ENCODE measurements at places on chromosomes 13 and 19.

GRCh38 chr19:10544242-10544752 lies 593 bp downstream of the ATG4D start:
- DNase-seq: peak; percentile 36

DNA sequence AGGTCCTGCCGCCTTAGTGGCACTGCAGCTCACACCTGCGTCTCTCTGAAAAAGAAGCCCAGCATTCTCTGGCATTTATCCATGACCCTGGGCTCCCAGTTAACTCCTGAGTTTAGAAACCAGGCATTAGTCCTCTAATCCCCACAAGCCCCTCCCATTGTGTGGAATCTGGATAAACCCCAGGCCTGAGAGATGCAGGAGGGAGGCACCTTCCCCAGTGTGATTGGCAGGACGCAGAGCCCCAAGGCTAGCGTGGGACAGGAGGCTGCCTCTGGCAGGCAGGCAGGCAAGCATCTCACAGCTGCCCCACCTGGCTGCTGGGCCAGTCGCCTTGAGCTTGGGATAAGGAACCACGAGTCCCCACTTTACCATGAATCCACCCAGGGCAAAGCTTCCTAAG lies 11.0 kb upstream of the SERPINE3 start:
- no peak for DNase-seq

- DNase-seq: no peak
Observed at GRCh38 chr13:112105892-112106291, 38.9 kb downstream of the SOX1 start.

GRCh38 chr19:58500242-58500641 lies 11.6 kb downstream of the SLC27A5 start:
- no peak for DNase-seq

GRCh38 chr13:36884235-36884634 lies 35.8 kb downstream of the SMAD9 start:
- no peak for DNase-seq

- DNase-seq: no peak
Observed at GRCh38 chr13:113422807-113423519, 30.3 kb downstream of the ADPRHL1 start.

GRCh38 chr19:39319892-39320248 lies 793 bp downstream of the LRFN1 start:
- no peak for DNase-seq

- no peak for DNase-seq
Observed at GRCh38 chr13:73065665-73066340, 7.0 kb downstream of the KLF5 start.

DNA sequence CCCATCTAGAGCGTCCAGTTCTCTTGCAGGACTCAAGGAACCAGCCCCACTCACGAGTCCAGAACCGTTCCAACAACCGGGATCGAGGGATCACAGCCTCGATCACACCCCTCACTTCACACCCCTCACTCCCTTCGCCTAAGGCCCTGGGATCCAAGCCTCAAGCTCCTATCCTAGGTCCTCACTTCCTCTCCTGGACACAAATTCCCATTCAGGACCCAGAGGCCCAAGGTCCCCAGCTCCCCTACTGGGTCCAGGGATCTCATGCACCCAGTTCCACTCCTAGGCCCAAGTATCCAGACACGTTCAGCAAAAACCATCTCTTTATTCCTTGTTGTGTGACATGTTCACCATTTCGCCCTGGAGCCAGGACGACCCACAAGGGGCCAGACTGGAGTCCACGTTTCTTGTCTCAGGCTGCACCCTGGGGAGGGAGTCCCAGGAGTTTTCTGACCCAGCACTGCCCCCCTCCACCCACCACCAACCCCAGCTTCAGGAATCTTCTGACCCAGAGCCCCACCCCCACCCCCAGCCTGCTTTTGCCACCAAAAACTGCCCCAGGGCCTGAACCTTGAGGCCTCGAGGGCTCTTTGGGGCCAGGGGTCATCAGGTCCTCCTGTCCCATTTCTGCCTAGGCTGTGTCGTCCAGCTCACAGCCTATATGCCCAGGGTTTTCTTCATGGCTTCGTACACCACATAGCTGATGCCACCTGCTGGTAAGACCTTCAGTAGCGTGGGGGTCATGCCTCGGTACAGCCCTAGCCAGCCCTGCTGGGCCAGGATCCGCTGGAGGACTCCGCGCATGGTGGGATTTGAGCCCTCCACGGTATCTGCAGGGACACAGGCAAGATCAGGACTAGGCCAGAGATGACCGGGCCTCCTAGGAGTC lies 1.4 kb upstream of the KHSRP start:
- no peak for DNase-seq

- DNase-seq: peak; percentile 67
Observed at GRCh38 chr19:41641879-41642485, 15.1 kb upstream of the CEACAM4 start.

GRCh38 chr13:33610438-33611120 lies 207.4 kb upstream of the RFC3 start:
- DNase-seq: peak; percentile 78

GRCh38 chr13:32642316-32642715 lies 56.1 kb downstream of the PDS5B start:
- no peak for DNase-seq

GRCh38 chr19:39996218-39996810 lies 546 bp upstream of the ZNF546 start:
- DNase-seq: peak; percentile 58

DNA sequence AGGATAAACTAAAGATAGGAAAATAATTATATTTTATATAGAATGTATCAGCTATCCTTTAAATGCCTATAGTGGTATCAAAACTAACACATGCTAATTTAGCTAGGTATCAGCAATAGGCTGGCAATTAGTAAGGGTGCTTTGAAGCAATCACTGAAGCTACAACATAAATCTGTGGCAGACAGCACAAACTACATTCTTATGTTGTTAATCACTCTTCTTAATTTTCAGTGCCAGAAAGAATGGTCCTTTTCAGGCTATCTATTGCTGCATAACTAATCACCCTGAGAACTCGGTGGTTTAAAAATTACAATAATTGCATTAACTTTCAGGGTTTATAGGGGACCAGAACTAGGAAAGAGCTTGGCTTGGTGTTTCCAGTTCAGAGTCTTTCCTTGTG lies 963.1 kb downstream of the EFNB2 start:
- DNase-seq: no peak

DNA sequence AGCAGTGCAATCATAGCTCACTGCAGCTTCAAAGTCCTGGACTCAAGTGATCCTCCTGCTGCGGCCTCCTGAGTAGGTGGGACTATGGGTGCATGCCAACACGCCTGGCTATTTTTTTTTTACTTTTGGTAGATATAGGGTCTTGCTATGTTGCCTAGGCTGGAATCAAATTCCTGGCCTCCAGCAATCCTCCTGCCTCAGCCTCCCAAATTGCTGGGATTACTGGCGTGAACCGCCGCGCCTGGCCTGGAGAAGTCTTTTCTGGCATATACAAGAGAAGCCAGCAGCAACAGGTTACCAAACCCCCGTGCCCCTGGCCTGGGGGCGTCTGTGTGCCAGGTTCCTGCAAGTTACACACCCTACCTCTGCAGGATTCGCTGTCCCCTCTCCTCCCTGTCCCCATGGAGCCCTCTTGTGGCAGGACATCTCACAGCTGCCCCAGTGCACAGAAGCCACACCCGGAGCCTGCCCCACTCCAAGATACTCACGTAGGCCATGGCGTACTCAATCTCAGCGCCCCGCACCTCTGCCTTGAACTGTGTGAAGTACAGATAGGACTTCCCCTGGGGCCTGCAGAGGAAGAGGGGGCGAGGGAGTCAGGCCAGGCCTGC lies 9.9 kb downstream of the MYDGF start:
- DNase-seq: peak; percentile 27

GRCh38 chr19:1837625-1838105 lies 10.6 kb downstream of the REXO1 start:
- peak; percentile 66 for DNase-seq

DNA sequence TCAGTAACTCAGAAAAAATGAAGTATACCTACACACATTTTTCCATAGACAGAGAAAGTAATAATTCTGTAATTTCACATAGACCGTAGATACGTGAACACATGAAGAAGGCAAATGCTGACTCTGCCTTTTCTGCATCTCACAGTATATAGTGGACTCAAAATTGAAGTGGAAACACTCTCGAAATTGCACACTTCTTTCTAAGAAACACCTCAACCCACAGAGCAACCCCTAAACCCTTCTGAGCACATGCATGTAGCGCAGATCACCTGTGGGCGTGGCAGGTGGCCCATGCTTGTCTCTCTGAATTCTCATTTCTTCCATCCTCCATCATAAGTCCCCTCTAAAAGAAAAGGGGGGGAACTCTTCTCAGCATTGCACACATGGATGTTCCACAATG lies 34.7 kb downstream of the COL4A1 start:
- DNase-seq: no peak

GRCh38 chr19:30722761-30723160 lies 350.6 kb downstream of the ZNF536 start:
- DNase-seq: no peak

DNA sequence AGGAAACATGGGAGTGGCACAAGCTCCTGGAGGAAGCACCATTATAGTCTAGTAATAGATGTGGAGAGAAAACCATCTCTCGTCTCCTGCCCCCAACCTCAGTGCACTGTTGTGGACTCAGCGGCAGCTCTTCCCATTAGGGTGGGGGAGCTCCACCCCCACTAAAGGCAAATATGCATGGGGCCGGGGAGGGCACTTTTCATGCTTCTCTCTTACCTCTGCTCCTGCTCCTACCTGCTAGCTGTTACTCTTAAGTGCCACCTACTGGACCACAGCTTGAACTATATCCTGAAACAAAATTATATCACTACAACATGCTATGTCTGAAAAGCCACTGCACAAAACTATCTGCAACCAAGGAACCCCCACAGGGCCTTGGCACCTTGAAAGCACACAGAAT lies 112.6 kb upstream of the DACH1 start:
- no peak for DNase-seq

DNA sequence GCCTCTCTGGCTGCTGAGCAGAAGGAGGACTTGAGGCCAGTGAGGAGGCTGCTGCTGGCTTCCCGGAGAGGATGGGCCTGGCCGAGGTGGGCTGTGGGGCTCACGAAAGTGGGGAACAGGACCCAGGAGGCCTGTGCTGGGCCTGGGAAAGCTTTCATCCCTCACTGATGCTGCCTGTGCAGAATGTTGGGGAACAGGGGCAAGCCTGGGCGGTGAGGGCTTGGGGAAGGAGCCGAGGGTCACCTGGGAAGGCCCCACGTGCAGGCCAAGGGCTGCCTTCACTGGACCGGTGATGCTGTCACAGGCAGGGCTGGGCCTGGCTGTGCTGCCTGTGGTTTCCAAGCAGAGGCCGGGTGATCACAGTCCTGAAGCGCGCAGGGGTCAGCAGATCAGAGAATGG lies 9.4 kb downstream of the AP1M1 start:
- DNase-seq: no peak

GRCh38 chr19:43747557-43748204 lies 7.1 kb downstream of the SMG9 start:
- DNase-seq: no peak

- no peak for DNase-seq
Observed at GRCh38 chr19:19382118-19382517, 23.4 kb upstream of the GATAD2A start.

Data from activated CD4-positive, alpha-beta memory T cell treated with anti-CD3 and anti-CD28 coated beads, Interleukin-2, amount 10 ng/mL, durations not matched to agents 7 days and 5 days (primary cell).